ENCODE measurements at places on chromosomes 3 and 15.

DNA sequence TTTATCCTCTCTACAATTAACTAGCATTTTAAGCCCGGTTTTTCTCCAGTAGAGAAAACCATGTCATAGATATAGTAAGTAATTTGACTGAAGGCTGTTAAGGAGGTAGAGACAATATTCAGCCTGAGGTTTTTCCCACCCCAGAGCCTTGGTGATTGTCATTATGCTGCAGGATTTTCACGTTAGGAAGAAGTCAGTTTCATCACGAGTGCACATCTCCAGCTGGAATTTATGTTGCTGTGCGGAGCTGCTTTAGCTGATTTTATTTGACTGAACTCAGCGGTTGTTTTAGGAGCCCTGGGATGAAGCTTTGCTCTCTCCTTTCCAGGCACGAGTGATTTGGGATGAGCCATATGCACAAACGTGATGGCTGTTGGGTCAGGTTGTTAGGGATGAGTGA, 271.3 kb upstream of the RGMA start:
- DNase-seq, result no peak

- DNase-seq, result peak; percentile 82
These were observed at the start of gene ZMYND10 for GRCh38 chr3:50345586-50346234. Gene ZMYND10, minus strand, starts transcription at chr3:50345732. Its CDS starts 153 bp downstream, at chr3:50345579.

- DNase-seq, result no peak
These were observed 71.3 kb upstream of the CACNA1D start for GRCh38 chr3:53422954-53423698.

- no peak for DNase-seq
These were observed 85.1 kb downstream of the LPP start for GRCh38 chr3:188239035-188239434.

- DNase-seq, result no peak
These were observed 33.2 kb downstream of the SLC25A26 start for GRCh38 chr3:66253790-66254620.

DNA sequence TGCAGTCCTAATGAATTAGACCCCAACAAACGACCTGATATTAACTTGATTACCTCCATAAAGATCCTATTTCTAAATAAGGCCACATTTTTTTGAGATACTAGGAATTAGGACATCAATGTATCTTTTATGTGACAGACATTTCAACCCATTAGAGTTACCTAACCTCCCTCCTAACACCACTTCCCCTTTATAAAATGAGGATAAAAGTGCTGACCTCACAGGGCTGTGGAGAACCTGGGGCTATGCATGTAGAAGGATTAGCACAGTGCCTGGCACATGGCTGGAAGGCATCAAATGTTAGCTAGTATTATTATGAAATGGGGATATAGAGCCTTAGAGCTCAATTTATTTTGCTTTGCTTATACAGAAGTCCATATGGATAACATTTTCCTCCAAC, 53.5 kb upstream of the LRRN1 start:
- DNase-seq, result no peak

- DNase-seq, result no peak
These were observed 20.2 kb upstream of the CFAP44 start for GRCh38 chr3:113461488-113461887.

GRCh38 chr15:67383899-67384298, 129.3 kb downstream of the IQCH start:
- no peak for DNase-seq

DNA sequence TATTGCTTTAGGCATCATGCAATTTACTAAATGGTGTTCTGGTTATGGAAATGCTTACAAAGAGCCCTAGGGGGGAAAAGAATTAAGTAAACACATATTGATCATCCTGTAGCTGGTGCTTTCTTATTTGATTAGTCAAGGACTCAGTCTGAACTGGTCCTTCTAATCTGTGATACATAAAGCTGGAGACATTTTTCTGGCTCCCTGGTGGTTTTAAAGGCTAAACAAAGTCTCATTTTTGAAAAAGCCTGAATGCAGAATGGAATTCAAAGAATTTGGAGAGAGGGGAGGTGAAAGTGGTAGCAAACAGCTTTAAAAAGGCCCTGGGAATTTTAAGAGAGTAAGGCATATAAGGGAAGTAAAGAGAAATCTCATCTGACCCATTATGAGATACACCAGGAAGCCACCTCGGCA, 149.7 kb downstream of the RBMS3 start:
- no peak for DNase-seq

DNA sequence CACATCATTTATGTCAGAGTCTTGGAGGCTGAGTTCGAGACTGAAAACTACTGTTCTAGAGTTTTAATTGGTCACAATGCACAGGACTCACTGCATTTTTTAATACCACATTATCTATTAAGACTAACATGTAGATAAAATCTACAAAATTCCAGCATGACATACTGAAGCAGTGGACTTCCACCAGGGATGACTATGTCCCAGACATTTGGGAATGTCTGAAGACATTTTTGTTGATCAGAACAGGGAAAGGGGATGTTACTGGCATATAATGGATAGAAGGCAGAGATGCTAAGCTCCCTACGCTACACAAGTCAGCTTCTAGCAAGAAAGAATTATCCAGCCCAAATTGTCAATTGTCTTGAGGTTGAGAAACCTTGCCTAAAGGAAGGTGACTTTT, 419.0 kb upstream of the TGFBR2 start:
- DNase-seq, result no peak

DNA sequence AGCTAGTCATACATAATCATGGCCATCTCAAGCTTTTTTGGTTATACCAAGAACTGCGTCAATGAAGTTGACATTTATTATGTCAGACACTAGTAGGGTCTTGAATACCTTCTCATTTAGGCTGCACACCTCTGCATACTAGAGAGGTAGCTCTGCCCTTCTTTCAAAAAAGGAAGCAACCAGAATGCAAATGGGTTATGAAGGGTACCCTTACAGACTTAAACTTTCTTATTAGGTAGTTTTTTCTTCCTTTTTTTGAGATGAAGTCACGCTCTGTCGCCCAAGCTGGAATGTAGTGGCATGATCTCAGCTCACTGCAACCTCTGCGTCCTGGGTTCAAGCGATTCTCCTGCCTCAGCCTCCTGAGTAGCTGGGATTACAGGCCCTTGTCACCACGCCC, 3.3 kb downstream of the PCNP start:
- DNase-seq, result no peak

DNA sequence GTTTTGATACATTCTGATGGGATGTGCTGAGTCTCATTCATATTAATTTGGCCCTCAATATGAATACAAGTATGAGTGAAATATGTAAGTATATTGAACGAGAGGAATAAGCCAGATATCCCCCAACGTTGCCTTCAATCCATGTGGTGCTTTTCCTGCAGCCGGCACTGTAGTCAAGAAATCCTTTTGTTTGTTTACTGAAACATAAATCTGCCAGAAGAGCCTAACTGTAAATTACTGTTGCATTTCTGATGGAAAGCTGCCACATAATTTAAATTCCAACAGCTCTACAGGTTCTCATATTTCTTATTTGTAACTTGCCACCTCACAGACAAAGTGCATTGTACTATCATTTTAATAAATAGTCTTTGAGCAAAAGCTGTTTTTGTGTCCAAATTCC, 314.0 kb downstream of the KBTBD8 start:
- DNase-seq, result no peak

DNA sequence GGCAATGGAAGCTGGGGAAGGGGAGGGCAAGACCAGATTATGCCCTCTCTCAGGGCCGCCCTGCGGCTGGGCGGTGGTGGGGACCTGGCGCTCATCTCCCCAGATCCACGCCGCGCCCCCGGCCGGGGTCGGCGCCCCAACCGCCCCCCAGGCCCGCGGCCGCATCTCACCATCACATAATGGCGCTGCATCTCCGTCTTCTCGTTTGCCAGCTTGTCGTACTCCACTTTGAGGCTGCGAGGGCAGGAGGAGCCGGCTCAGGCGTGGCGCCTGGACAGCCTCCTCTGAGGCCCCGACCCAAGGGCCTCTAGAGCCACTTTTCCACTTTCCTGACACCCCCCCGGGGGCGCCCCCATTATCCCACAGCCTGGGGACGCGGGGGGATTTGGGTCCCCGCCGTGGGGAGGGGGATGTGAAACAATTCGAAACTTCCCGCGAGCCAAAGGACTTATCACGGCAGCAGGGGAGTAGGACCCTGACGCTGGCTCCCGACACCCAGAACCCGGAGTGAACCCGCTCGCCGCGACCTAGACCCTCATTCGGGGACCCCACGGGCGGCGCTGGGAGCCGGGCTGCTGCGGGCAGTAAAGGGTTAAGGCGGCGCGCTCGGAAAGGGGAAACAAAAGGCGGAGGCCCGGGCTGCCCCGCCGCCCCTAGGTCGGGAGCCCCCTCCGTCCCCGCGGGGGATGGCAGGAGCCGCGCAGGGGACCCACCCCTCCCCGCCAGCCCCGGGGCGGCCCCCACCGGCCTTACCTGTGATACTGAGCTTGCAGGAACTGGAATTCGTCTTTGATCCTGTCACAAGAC, 2.1 kb downstream of the TLE3 start:
- peak; percentile 63 for DNase-seq

DNA sequence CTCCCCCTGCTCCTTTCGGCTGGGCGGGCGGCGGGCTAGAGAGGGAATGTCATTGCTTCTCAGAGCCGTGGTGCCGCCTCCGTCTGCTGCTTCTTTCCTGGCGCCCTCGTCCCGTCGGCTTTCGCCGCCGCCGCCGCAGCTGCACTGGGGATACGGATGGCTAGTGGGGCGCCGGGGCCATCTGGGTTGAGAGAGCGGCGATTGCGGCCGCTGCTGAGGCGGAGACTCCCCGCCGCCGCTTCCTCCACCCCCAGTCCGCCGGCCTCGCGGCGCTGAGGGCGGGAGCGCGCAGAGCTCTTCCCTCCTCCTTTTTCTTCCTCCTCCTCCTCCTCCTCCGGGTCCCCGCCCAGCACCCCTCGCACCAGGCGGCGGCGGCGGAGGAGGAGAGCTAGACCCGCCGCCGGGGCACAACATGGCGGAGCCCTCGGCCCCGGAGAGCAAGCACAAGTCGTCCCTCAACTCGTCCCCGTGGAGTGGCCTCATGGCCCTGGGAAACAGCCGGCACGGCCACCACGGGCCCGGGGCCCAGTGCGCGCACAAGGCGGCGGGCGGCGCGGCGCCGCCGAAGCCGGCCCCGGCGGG, at the start of gene STT3B:
Gene STT3B (plus strand): TSS at position 339 of the 582 bp plus-strand sequence. CDS start 74 bp downstream, at position 413.
- DNase-seq, result peak; percentile 82

DNA sequence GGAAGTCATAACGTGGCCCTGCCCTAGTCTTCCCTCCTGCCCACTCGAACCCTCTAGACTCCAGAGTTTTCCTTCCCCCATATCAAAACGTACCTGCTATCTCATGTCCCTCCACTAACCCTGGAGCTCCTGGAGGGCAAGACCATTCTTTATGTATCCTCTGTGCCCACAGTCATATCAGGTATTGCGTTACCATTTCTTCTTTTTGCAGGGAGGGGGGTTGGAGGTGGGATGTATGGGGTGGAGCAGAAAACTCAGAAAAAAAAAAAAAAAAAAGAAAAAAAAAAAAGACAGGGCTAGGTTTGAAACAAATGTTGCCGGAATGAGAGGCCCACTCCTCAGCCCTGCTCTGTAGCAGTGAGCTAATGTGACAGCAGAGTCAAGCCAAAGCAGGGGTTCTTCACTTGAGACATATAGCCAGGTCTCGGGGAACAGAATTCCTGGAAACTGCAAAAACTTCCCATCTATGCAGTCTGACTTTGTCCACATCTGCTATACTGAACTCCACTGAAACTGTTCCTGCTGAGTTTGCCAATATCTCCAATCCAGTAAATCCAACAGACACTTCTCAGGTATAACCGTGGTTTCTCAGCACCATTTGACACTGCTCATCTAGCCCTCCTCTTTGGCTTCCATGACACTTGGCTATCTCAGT, 31.1 kb downstream of the PARP16 start:
- no peak for DNase-seq

- peak; percentile 10 for DNase-seq
These were observed 56.9 kb upstream of the FLNB start for GRCh38 chr3:57951066-57951882.

- no peak for DNase-seq
These were observed 394.8 kb downstream of the SI start for GRCh38 chr3:164683489-164683888.

DNA sequence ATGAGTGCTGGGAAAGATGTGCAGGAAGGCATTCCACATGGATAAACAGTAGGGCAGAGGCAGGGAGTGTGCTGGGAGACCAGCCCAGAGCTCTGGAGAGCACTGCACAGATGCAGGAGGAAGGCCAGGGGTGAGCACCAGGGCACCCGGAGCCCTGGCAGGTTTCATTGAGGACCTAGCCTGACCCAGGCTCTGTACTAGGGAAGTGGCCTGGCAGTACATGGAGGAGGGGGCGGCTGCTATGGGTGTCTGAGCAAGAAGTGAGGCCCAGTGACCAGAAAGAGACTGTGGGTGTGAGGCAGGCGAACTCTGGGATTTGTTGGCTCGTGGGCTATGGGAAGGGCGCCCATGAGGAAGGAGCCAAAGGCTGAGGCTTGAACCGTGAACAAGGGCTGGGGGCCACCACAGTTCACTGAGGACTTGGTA, 139.1 kb downstream of the DNAJB8 start:
- no peak for DNase-seq

DNA sequence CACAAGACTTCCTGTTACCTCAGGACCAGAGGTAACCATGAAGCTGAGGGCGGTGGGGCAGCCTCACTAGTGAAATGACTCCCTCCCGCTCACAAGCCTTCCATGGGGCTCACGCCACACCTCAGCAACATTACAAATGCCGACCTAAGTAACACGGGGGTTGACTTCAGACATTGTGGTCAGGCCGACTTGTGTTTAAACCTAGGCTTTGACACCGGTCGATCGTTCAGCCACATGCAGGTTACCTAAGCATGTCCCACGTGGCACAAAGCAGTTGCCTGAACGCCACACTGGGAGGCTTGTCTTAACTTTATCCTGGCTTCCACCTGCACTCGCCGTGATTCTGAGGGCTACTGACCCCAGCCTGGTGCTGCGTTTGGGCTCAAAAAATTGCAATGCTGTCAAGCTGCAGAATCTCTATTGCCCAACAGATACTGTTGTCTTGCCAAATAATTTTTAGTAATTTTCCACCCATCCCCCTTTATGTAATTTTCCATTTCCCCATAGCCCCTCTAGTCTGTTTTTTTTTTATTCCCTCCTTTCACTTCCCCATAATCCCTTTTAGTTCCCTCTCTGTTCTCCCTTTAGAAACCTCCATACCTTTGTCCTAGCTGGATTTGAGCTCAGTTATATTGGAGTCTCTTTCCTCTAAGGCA, 158.6 kb upstream of the RGMA start:
- no peak for DNase-seq

GRCh38 chr3:3110749-3111361, 681 bp upstream of the IL5RA start:
- DNase-seq, result no peak

GRCh38 chr3:16884084-16884747, 539 bp upstream of the PLCL2 start:
- DNase-seq, result peak; percentile 87
